ENCODE measurements at places on chromosomes 1 and 21.
A peak's percentile ranks its signal among the peaks of the same experiment; 100 is the strongest.

DNA sequence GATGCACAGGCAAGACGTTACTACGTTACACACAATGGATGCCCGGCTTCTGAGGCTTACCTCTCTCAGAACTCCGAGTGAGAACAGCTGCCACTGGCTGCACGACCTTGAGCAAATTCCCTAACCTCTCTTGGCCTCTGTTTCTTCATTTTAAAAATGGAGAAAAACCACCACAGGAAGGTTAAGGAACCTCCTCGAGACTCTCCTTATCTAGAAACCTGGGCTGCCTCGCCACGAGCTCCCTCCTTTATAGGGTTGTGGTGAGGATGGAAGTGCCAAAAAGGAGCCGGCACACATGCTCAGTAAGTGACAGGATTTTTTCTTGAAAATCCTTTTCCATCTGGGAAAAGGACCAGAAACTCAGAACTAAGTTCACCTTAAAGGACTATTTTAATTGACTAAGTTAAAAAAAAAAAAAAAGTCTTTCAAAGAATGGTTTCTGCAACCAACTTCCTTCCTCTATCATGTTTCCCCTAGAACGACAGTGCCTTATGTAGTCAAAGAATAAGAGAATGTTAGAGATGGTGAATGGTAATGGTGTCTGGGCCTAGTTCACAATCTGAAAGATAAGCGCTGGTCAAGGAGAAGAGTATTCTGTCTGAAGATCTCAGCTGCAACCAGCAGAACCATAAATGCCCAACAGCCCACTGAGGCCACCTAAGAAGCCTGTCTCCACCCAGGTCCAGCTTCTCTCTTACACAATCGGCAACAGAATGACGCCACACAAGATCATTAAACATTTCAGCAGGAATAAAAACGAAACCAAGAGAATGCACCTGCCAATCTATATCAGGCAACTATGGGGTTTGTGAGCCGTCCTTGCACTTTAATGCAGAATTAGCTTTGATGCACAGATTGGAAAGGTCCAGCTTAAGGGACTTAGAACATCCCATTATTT lies 64.9 kb downstream of the SLC45A1 start:
- DNase-seq = no peak

DNA sequence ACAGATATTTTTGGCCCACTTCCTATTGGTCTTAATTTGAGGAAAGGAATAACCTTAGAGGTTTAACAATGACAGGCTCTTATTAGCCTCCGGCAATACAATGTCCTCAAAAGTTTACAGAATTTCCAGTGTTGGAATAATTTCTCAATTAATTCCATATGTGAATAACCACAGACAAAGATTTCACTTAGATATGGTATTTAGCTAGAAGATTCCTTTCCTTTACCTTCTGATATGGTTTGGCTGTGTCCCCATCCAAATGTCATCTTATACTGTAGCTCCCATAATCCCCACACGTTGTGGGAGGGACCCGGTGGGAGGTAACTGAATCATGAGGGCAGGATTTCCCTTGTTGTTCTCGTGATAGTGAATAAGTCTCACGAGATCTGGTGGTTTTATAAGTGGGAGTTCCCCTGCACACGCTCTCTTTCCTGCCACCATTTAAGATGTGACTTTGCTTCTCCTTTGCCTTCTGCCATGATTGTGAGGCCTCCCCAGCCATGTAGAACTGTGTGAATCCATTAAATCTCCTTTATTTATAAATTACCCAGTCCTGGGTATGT lies 54.9 kb upstream of the RGS7 start:
- DNase-seq = peak; percentile 71

GRCh38 chr1:26794391-26794790 lies 6.6 kb downstream of the PIGV start:
- DNase-seq = no peak

DNA sequence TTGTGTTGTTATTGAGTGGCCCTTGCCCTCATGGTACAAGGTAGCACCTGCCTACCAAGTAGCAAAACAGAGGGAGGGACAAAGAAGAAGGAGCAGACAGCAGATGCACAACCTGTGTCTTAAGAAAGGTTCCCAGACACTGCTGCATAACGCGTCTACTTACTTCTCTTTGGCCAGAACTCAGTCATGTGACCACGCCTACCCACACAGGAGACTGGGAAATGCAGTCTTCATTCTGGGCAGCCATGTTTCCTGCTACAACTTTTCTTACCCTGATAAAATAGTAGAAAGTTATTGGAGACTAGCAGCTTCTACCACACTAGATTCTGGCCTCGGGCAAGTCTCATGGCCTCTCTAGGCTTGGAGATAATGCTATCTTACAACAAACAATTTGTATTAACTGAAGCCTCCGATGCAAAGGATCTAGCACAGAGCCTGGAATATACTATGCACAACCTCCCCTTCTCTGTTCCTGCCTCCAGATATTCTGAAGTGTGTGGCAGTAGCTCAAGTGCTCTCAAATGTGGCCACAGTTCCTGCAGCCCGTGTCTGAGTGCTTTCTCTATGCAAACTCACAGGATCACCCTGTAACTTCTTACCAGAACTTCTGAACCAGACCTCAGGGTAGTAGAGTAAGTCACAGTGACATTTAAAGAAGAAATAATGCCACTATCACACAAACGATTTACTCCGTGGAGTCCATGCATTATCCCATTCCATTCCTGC lies 34.1 kb upstream of the BTG2 start:
- no peak for DNase-seq

- DNase-seq = peak; percentile 17
These were observed 475.4 kb upstream of the NR5A2 start for GRCh38 chr1:199551967-199552565.

DNA sequence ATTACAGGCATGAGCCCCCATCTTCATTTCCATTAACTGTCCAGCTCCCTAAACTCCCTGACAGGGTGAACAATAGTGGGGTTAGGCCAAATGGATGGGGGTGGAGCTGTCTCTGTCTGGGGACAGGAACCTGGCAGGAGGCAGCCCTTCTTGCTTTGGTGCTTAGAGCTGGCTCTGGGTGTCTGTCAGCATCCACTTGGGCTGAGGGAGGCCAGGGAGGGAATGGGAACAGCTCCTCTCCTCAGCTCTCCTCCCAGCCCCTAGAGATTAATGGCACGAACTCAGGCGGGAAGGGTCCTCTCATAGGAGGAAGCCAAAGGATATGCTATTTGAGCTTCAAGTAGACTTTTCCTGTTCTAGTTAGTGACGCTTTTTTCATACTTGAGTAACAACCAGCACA lies 11.1 kb upstream of the ETV3L start:
- DNase-seq = no peak

DNA sequence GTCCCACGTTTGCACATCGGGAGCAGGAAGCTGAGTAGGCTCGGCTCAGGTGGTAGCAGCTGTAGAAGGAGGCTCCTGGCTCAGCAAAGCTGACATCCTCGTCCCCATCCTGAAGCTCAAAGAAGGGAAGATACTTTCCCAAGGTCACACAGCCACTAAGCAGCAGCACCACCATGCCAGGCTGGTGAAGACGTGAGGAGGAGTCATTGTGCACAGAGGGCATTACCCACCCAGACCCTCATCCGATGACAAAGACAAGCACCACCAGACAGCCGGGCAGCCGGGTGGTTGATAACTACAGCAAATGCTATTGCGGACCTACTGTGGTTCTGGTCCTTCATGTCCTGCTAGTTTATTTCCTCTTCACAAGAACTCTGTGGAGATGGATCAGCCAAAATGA lies 186.9 kb downstream of the MATN1 start:
- no peak for DNase-seq

DNA sequence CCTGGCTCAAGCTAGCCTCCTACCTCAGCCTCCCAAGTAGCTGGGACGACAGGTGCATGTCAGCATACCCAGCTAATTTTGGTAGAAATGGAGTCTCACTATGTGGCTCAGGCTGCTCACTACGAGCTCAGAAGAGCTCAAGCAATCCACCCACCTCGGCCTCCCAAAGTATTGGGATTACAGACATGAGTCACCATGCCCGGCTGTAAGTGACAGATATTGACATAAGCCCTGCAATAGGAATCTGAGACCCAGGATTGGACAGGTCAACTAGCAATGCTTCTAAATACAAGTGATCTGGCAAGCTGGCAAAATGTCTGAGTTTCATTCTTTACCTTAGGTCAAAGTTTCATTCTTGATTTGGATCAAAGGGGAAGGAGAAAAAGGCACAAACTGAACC lies 40.5 kb upstream of the H6PD start:
- DNase-seq = no peak

DNA sequence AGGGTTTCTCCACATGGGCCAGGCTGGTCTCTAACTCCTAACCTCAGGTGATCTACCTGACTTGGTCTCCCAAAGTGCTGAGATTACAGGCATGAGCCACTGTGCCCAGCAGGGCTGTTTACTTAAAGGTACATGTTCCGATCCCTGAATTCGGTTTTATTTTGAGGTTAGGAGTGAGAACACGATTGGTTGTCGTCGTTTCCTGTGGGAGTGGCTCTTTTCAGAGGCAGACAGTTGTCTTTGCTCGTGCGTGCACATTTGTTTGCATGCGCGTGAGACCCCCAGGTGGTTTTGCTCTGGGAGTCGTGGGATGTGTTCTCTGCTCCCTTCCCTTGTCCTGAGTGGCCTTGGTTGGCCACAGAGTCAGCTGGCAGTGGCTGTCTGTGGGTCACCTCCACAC lies 60.2 kb downstream of the SKI start:
- no peak for DNase-seq

DNA sequence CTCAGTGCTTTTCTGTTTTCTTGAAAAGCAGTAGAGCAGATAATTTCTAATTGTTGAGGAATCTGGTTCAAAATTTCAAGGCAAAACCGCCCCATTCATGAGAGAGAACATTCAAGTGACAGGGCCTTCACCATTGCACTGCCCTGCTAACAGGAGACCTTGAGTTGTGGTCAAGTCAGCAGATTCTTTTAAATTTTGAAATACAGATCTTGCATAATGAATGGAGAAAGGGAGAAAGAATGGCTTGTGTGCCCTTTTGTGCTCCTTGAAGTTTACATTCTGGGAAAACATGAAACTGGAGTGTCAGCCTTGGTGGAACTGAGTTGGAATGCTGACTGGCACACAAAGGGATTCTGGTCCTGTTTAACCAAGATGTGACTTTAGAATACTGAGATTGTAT lies 164.5 kb upstream of the UBE2U start:
- DNase-seq = no peak

DNA sequence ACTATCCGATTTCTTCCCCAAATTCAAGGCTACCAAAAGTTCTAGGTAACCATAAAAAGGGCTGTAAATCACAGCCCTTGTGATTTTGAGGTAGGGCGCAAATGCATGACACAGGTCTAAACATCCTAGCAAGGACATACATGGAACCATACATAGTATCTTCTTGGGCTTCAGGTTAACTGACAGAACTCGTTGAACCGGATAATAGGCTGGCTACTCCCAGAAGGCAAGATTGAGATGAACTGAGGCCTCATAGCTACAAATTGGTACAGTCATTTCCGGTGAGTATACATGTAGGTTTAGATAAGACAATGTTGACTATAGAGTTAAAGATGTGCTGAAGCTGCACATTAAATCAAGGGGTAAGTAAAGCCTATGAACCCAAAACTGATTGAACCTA lies 27.3 kb upstream of the TP53BP2 start:
- no peak for DNase-seq

- DNase-seq = no peak
These were observed 15.7 kb downstream of the RNF19B start for GRCh38 chr1:32948905-32949304.

- no peak for DNase-seq
These were observed 55.2 kb upstream of the ANGPTL1 start for GRCh38 chr1:178926046-178926445.

- DNase-seq = no peak
These were observed 47.7 kb downstream of the ZNF644 start for GRCh38 chr1:90973897-90974798.

DNA sequence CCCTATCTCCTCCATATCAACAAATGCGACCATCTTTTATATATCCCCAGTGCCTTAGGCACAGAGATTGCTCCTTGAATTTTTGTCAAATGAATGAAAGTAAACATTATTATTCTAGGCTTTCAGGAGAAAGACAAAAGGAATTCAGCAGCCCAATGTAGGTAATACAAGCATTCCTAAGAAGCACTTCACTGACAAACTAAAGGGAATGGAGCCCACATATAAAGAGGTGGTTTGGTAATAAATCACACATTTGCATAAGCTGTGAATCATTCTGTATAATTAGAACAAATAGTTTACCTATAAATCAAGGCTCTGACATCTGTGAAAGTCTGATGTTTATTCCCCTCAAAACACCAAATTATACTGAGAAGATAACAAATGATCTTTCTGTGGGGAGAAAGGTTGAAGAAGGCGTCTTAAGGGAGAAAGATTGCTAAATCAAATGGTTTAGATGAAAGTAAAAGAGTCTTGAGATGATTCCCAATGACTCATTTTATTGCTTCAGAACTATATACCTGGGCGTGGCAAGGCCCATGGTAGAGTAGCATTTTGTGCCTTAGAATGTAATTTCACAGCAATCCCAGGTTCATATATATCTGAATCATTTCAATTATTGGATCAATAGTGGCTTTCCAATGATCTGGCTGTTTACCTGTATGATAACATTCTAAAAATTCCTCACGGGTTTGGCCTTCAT lies 558.1 kb downstream of the AGBL4 start:
- DNase-seq = no peak

DNA sequence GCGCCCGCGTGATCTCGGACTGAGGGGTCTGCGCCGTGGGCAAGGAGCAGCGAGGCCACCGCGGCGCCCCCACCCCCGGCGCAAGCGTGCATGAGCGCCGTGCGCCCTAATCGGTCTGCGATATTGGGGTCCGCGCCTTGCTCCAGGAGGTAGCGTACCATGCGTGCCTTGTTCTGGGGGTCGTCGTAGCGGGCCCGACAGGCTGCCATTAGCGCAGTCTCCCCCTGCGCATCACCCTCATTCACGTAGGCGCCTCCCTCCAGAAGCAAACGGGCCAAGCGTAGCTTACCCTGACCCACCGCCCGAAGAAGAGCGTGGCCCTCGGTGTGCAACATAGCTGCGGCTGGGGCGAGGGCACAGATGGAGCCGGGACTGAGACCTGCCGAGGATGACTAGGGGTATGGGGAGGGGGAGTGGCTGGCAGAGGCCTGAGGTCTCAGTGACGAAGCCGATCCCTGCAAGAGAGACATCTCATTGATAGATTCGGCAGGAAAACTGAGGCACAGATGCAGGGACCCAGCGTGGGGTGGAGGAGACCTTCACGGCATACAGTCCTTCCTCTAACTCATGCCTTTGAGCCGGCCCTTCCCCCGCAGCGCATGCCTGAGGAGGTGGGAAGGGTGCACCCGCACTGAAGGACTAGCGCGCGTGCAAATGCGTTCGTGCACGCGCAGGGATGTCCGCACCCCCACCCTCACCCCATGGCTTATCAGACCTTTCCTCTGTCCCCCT lies 2.8 kb downstream of the ANKRD34A start:
- no peak for DNase-seq

GRCh38 chr1:34532113-34532512 lies 222.7 kb upstream of the GJB5 start:
- no peak for DNase-seq

DNA sequence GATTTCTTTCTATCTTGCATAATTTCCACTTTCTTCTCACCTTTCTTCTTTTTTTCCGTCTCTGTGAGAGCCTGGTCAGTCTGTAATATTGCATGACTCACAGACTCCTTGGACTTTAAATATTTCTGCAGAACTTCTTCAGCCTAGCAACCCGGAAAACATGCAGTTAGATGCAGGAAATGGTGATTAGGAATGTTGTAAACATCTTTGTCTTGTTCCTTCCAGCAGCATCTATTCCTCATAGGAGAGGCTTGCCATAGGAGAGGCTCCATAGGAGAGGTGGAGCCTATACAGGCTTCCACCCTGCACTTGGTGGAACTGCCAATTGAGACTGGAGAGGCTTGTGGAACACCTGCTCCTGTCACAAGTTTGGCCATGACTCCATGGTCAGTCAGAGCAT lies 10.0 kb downstream of the GBP5 start:
- peak; percentile 49 for DNase-seq
